ENCODE measurements at places on chromosomes 7 and 10. TPM values are rescaled to one million over a fixed set of nuclear protein-coding genes. Genes with fewer than 3 reads are reported as not detected.

Gene MYH16
- not detected for total RNA-seq

Gene LRRC18
- total RNA-seq, result not detected

- H3K36me3 ChIP-seq, result peaks cover 21% of the 10 kb centered on the region
- H3K27ac ChIP-seq, result no peak overlapping the region
- H3K4me1 ChIP-seq, result peaks cover 5% of the 10 kb centered on the region
- peak; percentile 41 for DNase-seq
- no peak overlapping the region for H3K4me3 ChIP-seq
These were observed 11.6 kb downstream of the RPS24 start for GRCh38 chr10:78045237-78045636.

GRCh38 chr7:50832744-50833143 is 50.0 kb upstream of the GRB10 start:
- no peaks in the 10 kb centered on the region for H3K36me3 ChIP-seq
- H3K4me3 ChIP-seq, result no peak overlapping the region
- H3K27ac ChIP-seq, result no peak overlapping the region
- DNase-seq, result no peak
- H3K27me3 ChIP-seq, result no peaks in the 10 kb centered on the region
- no peaks in the 10 kb centered on the region for H3K4me1 ChIP-seq

DNA sequence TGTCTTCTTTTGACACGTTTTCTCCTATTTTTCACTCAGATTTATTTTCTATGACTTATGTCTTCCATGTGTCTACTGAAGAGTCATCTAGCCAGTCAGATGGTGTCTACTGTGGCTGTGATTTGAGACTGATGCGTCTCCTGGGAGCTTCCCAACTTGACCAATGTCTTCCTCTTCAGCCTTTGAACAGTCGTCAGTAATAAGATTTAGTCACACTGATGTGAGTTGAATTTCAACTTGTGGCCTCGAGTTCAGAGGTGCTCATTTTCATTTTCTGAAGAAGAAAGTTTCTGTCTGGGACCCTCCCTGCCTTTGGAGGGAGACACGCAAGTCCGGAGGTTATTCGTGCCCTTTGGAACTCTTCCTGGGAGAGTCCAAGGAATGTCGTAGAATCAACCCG is 221.9 kb upstream of the INHBA start:
- H3K4me1 ChIP-seq, result no peaks in the 10 kb centered on the region
- no peak overlapping the region for H3K4me3 ChIP-seq
- no peak for DNase-seq

- H3K27me3 ChIP-seq, result no peaks in the 10 kb centered on the region
- no peak overlapping the region for H3K27ac ChIP-seq
- no peaks in the 10 kb centered on the region for H3K4me1 ChIP-seq
- H3K36me3 ChIP-seq, result no peaks in the 10 kb centered on the region
- no peak for DNase-seq
These were observed 184.9 kb upstream of the ADCY1 start for GRCh38 chr7:45389073-45389872.

GRCh38 chr10:119724593-119725516 is 995 bp upstream of the INPP5F start:
- peak overlapping the region; percentile 97 for H3K27ac ChIP-seq
- no peaks in the 10 kb centered on the region for H3K4me1 ChIP-seq
- no peaks in the 10 kb centered on the region for H3K36me3 ChIP-seq
- peak overlapping the region; percentile 80 for H3K4me3 ChIP-seq
- no peaks in the 10 kb centered on the region for H3K27me3 ChIP-seq
- DNase-seq, result no peak

Gene OR9A2
- total RNA-seq, result not detected

DNA sequence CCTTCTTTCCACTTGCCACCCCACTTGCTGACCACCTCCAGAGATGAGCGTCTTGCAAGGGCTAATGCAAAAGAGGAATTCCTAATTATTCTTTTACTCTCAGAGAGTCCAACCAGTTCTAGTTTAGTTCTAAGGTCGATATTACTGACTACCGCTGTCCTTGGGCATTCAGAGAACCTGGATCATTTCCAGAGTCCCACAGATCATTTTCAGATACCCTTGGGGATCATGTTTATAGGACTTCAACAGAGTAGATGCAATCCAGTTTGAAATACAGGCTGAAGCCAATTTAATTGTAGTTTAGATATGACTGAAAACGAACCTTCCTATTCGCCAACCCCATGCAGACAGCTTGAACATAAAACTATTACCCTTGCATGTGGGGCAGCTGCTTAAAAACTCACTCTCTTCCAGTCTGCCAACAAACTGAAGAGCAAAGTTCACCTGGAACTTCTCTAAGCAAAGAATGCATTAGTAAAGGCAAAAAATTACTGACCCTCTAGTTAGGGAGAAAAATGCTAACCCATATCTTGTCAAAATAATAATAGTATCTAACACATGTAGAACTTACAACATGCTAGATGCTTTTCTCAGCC is 22.4 kb downstream of the CFAP69 start:
- DNase-seq, result no peak
- no peak overlapping the region for H3K4me3 ChIP-seq
- no peaks in the 10 kb centered on the region for H3K36me3 ChIP-seq
- H3K27me3 ChIP-seq, result no peaks in the 10 kb centered on the region
- H3K4me1 ChIP-seq, result no peaks in the 10 kb centered on the region
- peak overlapping the region; percentile 3 for H3K27ac ChIP-seq

- H3K36me3 ChIP-seq, result no peaks in the 10 kb centered on the region
- no peaks in the 10 kb centered on the region for H3K4me1 ChIP-seq
- H3K4me3 ChIP-seq, result no peak overlapping the region
- DNase-seq, result no peak
- H3K27ac ChIP-seq, result no peak overlapping the region
These were observed 173.8 kb downstream of the DIP2C start for GRCh38 chr10:515674-516073.

GRCh38 chr10:79181227-79181626 is 112.5 kb downstream of the ZMIZ1 start:
- peak overlapping the region; percentile 78 for H3K27ac ChIP-seq
- no peak for DNase-seq
- H3K27me3 ChIP-seq, result no peaks in the 10 kb centered on the region
- no peak overlapping the region for H3K4me3 ChIP-seq

Gene POMZP3
- 6.3 TPM for total RNA-seq

DNA sequence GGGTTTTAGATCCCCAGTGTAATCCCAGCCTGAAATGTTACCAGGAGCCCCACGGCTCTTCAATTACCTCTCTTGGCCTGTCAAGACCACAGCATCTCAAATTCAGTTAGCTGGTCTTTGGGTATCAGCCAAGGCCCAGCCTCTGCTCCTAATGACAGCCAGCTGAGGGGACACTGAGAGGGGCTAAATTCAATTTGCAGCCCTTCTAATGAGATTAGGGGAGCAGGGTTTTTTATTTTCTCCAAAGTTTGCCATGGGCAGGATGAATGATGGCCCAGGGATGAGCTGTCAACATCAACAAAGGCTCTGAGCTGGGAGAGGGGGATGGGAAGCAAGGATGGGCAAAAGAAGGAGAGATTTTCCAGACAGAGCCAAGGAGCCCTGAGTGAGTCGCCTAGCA is 116.8 kb upstream of the TBX20 start:
- H3K4me1 ChIP-seq, result no peaks in the 10 kb centered on the region
- H3K4me3 ChIP-seq, result no peak overlapping the region
- H3K27me3 ChIP-seq, result no peaks in the 10 kb centered on the region

Gene DMBT1
- total RNA-seq, result 124 TPM

- no peaks in the 10 kb centered on the region for H3K4me1 ChIP-seq
- no peak for DNase-seq
- no peaks in the 10 kb centered on the region for H3K36me3 ChIP-seq
- no peak overlapping the region for H3K4me3 ChIP-seq
These were observed 26.0 kb upstream of the ITGA8 start for GRCh38 chr10:15745751-15746150.

Gene KCND2
- not detected for total RNA-seq

- no peaks in the 10 kb centered on the region for H3K4me1 ChIP-seq
- no peaks in the 10 kb centered on the region for H3K36me3 ChIP-seq
These were observed 1.1 kb downstream of the STRA8 start for GRCh38 chr7:135234727-135235126.

Gene GTF2IRD2
- total RNA-seq, result 17.9 TPM

GRCh38 chr10:110220398-110220797 is 13.0 kb downstream of the MXI1 start:
- no peak for DNase-seq
- peak overlapping the region; percentile 44 for H3K27ac ChIP-seq
- peaks cover 39% of the 10 kb centered on the region for H3K4me1 ChIP-seq

DNA sequence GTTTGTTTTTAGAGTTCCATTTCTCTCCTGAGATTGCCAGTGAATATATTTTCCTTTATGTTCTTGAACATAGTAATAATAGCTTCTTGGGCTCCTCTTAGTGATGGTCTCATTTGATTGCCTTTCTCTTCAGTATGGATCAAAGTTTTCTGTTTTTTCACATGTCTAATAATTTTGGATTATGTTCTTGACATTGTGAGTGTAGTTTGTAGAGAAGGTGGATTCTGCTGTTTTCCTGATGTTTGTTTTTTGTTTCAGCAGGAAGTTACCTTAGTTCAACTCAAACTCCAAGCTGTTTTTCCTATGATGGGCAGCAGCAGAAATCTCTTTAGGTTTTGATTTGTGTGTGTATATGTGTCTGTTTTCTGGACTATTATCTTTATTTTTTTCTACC is 43.8 kb downstream of the TAF3 start:
- H3K27me3 ChIP-seq, result no peaks in the 10 kb centered on the region
- no peaks in the 10 kb centered on the region for H3K36me3 ChIP-seq
- no peaks in the 10 kb centered on the region for H3K4me1 ChIP-seq
- H3K27ac ChIP-seq, result no peak overlapping the region

- no peak overlapping the region for H3K27ac ChIP-seq
- H3K4me1 ChIP-seq, result no peaks in the 10 kb centered on the region
- H3K4me3 ChIP-seq, result no peak overlapping the region
- peaks cover 73% of the 10 kb centered on the region for H3K36me3 ChIP-seq
These were observed 11.9 kb downstream of the ZNF777 start for GRCh38 chr7:149448961-149449360.

- no peaks in the 10 kb centered on the region for H3K4me1 ChIP-seq
- no peak for DNase-seq
- no peaks in the 10 kb centered on the region for H3K36me3 ChIP-seq
- H3K27ac ChIP-seq, result no peak overlapping the region
- H3K27me3 ChIP-seq, result no peaks in the 10 kb centered on the region
These were observed 12.3 kb downstream of the MRPS24 start for GRCh38 chr7:43856996-43857395.
